ENCODE measurements at places on chromosomes 2 and 18. TPM values are rescaled to one million over a fixed set of nuclear protein-coding genes. Genes with fewer than 3 reads are reported as not detected.

HAAO gene
- 57.2 TPM for polyA plus RNA-seq

ARHGAP25 gene
- polyA plus RNA-seq, result 6.3 TPM

- DNase-seq, result no peak
Observed at GRCh38 chr2:219398721-219399363, 11.1 kb upstream of the DNPEP start.

FBXO48 gene
- polyA plus RNA-seq, result 0.86 TPM

UGT1A7 gene
- polyA plus RNA-seq, result 1.3 TPM

GRCh38 chr2:183995632-183996031, 602.7 kb upstream of the ZNF804A start:
- DNase-seq, result no peak

EML6 gene
- 1.7 TPM for polyA plus RNA-seq

SP3 gene
- 14.5 TPM for polyA plus RNA-seq

Data from kidney (tissue), 22 donors.